ENCODE measurements at places on chromosomes 3 and 15. TPM values are rescaled to one million over a fixed set of nuclear protein-coding genes. Genes with fewer than 3 reads are reported as not detected.

Gene ARPIN
- 12.2 TPM for total RNA-seq

Gene STRA6
- total RNA-seq, result 4.5 TPM

Gene LYSMD4
- 11.5 TPM for total RNA-seq

Gene FGF7
- total RNA-seq, result 264 TPM

Gene THBS1
- 214 TPM for total RNA-seq

Gene SPRED1
- total RNA-seq, result 56.8 TPM

Gene CPA3
- not detected for total RNA-seq

Gene ACTC1
- total RNA-seq, result not detected

Gene ACOX2
- total RNA-seq, result 10.2 TPM

Gene GOLGA6L7
- total RNA-seq, result not detected

Gene MINAR1
- 0.66 TPM for total RNA-seq

Gene HCN4
- total RNA-seq, result not detected

Gene IL17RD
- 6.5 TPM for total RNA-seq

Gene SIN3A
- total RNA-seq, result 29.9 TPM

Gene SPINT1
- 0.66 TPM for total RNA-seq

Gene NDN
- total RNA-seq, result 59.1 TPM

Gene CCR3
- total RNA-seq, result not detected

Gene GOLGA8K
- not detected for total RNA-seq

Gene B3GALNT1
- 24.2 TPM for total RNA-seq

Gene C3orf85
- not detected for total RNA-seq

Data from uterine smooth muscle cell (primary cell).